NCI-H1417 treated with DMSO at 0.1 percent for 48 hours (cell line): ENCODE measurements at places on chromosomes 13 and 19.

GRCh38 chr13:40152145-40152544, 496.7 kb downstream of the COG6 start:
- DNase-seq = no peak

- no peak for DNase-seq
Observed at GRCh38 chr13:113456116-113456702, 2.9 kb upstream of the ADPRHL1 start.

DNA sequence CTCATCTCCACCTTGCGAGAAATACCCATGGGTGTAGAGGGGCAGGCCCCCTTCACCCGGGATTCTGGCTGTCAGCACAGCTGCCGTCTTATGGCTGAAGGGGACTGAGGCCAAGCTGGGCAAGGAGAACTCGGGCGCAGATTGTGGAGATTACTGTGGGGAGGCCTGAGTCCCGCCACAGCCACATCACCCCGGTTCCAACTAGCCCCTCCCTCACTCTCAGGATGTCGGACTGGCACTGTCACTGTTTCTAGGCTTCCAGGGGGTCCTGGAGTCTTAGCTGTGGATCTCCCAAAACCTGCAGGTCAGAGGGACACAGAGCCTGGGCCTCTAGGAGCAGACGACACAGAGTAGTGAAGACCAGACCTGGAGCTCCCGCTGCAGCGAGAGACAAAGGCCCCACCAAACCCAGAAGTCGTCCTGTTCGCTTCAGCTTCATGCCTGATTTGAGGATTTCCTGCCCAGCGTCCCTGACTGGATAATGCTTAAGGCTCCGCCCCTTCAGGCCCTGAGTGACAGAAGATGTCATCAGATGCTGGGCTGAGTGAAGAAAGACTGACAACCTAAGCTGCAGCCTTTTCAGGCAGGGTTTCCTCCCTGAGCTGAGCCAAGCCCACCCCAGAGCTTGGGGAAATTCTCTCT, 55.8 kb downstream of the ZNF93 start:
- DNase-seq = no peak

DNA sequence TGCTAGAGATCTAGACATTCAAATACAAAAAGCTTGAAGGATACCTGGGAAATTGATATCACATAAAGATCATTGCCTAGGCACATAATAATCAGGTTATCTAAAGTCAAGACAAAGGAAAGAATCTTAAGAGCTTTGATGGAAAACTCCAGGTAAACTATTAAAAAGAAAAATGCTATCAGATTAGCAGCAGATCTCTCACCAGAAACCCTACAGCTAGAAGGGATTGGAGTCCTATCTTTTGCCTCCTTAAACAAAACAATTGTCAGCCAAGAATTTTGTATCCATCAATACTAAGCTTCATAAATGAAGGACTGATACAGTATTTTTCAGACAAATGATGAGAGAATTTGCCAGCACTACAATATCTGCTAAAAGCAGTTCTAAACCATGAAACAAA, 682.4 kb upstream of the ATXN8OS start:
- DNase-seq = no peak
